ENCODE measurements at places on chromosomes 6 and 20.

DNA sequence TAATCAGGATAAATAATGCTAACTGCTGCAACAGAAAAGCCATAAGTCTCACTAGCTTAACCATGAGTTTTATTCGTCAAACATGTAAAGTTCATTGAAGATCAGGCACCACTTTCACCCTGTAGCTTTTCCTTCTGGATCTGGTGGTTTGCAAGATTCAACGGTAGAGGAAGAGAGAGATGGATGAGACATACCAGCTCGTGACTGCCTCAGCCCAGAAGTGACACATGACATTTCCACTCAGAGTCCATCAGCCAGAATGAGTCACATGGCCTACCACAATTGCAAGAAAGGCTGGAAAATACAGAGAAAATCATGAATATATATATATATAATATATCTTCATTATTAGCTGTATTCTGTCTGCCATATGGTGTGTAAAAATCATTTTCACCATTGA lies 29.0 kb downstream of the SPTLC3 start:
- DNase-seq: no peak

- DNase-seq: no peak
Measured at GRCh38 chr20:49578436-49578835, 10.5 kb upstream of the PTGIS start.

DNA sequence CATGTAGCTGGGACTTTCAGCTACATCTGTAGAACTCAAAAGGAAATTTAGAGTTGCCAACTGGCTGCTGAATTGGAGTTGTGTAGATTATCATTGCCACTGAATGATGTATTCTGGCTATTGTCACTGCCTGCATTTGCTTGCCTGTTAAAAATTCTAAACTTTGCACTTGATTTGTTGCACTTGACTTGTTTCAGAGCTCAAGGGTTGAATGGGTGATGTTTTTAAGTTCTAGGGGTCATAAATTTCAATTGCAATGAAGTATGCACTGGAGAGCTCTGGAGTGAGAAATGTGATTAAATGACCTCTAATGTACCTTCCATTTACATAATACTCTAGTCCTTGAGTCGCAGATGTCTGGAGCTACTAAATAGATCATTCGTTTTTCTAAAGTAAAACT lies 102.4 kb downstream of the TNFRSF21 start:
- no peak for DNase-seq

- no peak for DNase-seq
Measured at GRCh38 chr6:89794324-89794723, 25.3 kb downstream of the MDN1 start.

DNA sequence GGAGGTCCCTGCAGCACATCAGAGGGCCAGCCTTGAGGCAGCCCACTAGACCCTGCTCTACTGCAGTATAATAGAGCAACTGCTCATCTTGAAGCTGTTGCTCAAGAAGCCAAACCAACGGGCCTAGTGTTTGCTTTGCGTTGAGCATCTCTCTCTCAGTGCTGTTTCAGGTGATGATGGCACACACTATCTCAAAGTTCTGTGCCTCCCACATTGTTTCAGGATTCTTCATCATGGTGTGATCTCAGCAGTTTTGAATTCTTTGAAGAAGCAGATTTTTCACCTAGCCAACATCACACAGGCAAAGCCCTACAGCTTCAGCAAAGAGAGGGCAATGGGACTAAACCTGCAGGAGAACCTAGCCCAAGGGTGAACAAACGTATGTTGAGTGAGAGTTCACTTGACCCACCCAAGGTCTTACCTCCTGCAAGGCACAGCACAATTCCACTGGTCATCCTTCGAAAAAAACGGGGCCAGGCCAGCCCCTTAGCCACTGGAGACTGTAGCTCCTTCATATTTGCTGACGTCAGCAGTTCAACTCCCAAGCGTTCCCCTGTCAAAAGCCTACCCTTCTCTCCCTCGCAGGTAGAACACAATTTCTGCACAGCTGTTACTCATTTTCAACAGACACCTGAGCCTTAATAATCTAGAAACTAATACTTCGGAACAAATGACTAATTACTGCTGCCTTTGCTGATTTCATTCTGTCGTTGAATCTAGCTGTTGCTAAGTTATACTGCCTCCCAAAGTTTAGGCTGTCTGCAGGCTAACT lies 15.8 kb downstream of the MYB start:
- no peak for DNase-seq

GRCh38 chr6:18380851-18381250 lies 6.3 kb upstream of the RNF144B start:
- DNase-seq: no peak

DNA sequence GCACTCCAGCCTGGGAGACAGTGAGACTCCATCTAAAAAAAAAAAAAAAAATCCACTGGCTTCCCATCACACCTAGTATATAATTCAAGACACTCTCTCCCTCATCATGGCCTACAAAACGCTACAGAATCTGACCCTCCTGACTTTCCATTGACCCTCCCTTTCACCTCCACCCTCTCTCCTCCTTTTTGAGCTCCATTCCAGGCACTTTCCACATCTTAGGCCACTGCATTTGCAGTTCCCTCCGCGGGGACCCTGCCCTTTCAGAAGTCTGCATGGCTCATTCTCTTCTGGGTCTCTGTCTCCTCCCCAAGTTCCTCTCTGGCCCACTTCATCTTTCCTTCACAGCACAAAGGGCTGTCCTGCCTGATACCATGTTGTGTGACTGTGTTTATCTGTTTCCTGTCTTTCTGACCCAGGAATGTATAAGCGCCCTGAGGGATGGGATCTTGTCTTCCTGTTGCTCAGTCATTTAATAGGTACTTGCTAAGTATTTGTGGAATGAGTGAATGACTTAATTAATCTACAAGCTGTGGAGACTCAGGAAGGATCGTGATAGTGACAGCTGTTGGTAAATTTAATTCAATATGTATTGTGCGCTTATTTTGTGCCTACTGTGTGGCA lies 35.2 kb downstream of the NCR2 start:
- no peak for DNase-seq
